Stomach (tissue), 19 donors: ENCODE measurements at places on chromosomes 7 and 10.

DNA sequence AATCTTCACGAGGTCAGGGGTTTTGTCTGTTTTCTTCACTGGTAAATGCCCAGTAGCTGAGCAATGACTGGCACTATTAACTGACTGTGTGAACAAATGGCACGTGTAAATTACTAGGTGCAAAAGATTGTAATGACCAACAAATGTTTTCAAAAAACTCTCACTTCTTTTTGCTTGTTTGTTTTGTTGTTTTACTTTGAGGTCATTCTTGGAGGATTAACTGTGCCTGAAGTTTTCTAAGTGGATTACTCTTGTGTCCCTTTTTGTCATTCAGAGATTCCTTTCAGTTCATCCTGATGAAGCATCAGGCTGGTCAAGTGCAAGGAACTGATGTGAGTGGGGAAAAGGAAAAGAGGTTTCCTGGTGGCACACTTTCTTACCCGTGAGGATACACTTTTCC is 74.4 kb upstream of the PPP1R3C start:
- no peak for DNase-seq

DNA sequence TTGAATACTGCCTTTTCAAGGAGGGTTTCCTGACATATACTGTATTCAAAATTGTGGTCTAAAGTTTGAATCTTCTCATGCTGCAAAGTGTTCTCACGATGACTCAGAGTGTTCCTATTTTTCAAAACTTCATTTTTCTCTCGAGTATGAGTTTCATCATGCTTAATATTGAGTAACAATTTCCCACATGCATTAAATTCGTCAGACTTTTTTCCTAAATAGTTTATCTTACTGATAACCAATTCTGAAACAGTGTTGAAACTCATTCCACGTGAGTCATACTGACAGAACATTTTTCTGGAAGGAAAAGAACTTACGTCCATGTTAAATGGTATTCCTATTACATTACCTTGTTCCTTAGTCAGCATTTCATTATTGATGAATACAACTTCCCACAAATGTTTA is 44.1 kb downstream of the ZNF33B start:
- no peak for DNase-seq

DNA sequence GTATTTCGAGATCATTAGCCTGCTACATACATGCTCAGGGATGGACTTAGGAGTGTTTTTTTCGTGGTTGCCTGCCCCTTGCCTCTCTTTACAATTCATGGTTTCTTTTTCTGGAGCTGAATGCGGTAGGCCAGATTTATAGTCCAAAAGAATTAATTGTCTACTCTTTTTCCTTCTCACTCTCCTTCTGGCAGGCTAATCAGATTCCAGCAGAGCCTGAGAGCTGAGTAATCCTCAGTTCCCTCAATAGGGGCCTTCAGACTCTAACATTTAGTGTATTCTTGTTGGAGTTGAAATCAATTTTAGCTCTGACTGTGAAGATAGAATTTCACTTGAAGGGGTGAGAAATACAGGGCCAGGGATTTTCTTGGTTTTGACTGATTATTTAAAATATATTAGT is 16.4 kb downstream of the SORCS3 start:
- peak; percentile 24 for DNase-seq

- DNase-seq = no peak
Observed at GRCh38 chr7:157013101-157013500, 2.6 kb upstream of the MNX1 start.

- DNase-seq = no peak
Observed at GRCh38 chr10:70756700-70757360, 28.3 kb downstream of the TBATA start.

GRCh38 chr7:121039510-121039822 is 51.0 kb downstream of the CPED1 start:
- DNase-seq = no peak

DNA sequence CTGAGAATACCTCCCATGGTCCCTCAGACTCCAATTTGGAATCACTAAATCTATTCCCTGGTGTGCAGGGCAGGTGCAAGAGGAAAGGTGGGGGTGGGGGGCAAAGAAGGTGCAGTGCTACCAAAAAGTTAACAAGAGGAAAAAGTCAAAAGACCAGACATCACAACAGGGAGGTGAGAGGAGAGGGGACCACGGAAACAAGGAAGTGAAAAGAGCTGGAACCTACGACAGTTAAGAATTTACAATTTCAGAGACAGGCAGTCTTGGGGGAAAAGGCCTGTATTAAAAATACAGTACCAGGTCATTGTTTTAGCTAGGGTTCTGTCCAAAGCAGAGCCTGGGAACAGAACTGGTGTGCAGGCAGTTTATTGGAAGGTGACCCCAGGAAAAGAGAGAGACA is 14.6 kb downstream of the ITGB1 start:
- no peak for DNase-seq

DNA sequence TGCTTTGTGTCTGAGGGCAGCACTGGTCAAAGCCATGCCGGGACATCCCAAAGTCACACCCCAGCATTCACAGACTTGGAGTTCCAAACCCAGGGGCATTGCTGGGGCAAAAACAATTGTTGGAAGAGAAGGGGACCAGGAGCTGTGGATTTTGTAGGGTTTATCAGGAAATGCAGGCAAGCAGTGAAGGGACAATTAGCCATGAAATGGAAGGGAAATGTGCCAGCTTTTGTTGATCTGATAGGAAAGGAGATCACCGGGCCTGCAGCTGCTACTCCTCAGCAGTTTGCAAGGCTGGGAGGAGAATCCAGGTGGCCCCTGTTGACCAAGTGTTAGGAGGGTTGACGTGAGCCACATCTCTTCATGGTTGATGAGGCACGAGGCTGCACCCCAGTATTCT is 2.5 kb upstream of the BRI3 start:
- DNase-seq = no peak

DNA sequence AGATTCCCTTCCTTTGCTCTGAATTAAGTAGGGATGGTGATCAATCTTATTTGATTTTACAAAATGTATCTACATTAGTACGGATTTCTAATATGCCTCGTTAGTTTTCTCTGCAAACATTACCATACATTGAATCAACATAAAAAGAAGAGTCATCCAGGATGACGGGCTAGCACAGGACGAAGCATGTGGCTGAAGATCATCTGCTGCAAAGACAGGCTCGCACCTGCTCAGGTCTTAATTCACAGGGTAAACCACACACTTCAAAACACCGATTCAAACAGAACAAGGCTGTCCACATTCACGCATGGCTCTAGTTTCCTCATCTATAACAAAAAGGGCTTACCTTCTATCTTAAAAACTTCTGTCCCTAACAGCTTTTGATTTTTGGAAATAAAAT is 323.0 kb downstream of the PARD3 start:
- DNase-seq = no peak

DNA sequence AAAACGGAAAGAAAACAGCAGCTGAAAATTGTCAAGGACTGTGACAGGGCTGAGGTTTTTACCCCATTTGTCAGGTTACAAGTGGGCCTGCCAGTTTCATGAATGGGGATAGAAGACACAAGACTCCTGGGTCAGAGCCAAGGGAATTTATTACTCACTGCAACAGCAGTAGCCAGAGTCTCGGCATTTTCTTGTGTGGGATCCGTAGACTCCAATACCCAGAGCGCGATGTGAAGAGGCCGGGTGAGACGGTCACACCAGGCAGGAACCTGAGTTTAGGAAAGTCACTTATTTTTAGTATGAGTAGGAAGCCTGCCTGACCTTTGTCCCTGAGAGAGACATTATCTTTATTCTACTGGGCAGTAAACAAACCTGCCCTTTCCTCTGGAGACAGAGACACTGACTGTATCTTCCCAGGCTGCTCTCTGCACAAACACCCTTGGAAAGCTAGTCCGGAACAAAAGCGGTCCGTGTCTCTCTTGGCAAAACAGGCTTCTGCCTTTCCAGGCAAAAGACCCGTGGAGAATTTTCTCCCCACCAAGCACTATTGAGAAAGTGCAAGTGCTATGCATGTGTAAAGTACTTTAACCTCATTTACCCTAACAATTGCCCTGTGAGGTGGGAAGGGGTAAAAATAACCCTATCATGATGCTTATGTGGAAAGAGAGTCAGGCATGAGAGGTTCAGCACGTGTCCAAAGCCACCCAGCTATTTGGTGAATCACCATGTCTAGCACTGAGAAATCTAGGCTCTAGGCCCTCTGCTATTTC is 58.4 kb downstream of the JCAD start:
- DNase-seq = no peak

- DNase-seq = no peak
Observed at GRCh38 chr10:43384252-43385221, 13.1 kb downstream of the FXYD4 start.

- DNase-seq = peak; percentile 4
Observed at GRCh38 chr7:106644999-106645398, 16.0 kb downstream of the CCDC71L start.

GRCh38 chr7:67858931-67859330 is 862.3 kb downstream of the TYW1 start:
- no peak for DNase-seq

- DNase-seq = no peak
Observed at GRCh38 chr7:124908259-124908658, 21.4 kb downstream of the POT1 start.

- peak; percentile 8 for DNase-seq
Observed at GRCh38 chr7:103988468-103989199, 824 bp downstream of the RELN start.

- DNase-seq = no peak
Observed at GRCh38 chr10:72206511-72207229, 9.1 kb upstream of the ANAPC16 start.

DNA sequence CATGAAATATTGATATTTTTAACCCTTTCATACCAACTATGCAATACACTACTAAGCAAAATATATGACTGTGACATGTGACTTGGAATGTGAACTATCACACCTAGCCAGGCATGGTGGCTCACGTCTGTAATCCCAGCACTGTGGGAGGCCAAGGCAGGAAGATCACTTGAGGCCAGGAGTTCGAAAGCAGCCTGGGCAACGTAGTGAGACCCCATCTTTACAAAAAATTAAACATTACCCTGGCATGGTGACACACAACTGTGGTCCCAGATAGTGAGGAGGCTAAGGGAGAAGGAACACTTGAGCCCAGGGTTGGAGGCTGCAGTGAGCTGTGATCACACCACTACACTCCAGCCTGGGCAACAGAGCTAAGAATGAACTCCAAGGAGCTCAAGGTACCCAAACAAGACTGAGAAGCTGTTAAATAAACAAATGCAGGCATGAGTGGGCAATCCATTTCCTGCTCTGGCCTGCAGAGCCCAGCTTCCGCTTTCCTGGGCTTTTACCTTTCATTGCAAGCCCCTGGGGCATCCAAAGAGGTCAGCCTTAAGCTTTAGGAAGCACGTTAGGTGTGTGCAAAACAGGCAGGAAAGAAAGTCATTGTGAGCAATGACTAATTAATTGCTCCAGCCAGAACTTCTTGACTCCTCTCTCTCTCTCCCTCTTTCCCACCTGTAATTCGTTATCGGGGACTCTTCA is 162.1 kb upstream of the FOXK1 start:
- DNase-seq = no peak

GRCh38 chr7:110568388-110568787 is 522.5 kb upstream of the LRRN3 start:
- no peak for DNase-seq

GRCh38 chr10:84540022-84540616 is 211.7 kb downstream of the CCSER2 start:
- no peak for DNase-seq

DNA sequence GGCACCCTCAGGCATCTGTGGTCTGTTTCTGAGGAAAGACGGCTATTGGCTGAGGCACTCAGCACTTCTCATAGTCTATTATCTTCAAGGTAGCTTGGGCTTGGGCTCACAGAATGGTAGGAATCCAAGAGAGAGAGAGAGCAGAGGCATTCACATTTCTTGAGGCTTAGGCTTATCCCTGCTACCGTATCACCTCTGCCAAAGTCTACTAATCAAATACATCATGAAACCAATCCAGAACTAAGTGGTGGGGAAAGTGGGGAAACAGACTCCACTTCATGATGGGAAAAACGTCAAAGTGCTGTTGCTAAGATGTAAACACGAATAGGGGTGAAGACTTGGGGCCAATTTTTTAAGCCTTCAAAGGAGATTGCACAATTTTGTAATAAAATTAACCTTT is 271.1 kb upstream of the SEMA3D start:
- no peak for DNase-seq

- no peak for DNase-seq
Observed at GRCh38 chr10:63757067-63757466, 235.9 kb downstream of the REEP3 start.

DNA sequence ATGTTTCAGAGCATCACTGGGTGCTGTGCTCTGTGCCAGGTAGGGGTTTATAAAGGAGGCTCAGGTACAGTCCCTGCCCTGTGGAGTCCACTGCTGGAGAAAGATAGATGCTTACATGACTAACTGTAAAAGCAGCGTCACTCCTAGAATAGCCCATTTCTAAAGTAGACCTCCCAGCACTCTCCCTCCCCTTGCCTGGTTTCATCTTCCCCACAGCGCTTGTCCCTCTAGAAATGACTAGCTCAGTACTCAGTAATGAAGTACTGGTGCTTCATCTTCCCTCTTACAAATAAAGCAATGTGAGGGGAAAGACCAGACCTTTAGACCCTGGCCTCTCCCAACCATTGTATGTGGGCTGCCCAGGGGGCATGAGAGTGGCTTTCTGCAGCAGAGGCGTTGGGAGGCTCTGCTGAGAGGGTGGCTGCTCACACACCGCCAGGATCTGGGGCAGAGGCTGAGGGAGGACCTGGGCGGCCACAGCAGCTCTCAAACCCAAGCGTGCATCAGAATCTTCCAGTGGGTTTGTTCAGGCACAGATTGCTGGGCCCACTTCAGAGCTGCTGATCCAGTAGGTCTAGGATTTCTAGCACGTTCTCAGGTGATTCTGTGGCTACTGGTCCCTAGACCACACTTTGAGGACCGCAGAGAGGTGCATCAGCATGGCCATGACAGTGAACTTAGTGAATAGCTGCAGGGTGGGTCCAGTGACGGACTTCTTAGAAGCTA is 110.3 kb upstream of the ANLN start:
- no peak for DNase-seq

DNA sequence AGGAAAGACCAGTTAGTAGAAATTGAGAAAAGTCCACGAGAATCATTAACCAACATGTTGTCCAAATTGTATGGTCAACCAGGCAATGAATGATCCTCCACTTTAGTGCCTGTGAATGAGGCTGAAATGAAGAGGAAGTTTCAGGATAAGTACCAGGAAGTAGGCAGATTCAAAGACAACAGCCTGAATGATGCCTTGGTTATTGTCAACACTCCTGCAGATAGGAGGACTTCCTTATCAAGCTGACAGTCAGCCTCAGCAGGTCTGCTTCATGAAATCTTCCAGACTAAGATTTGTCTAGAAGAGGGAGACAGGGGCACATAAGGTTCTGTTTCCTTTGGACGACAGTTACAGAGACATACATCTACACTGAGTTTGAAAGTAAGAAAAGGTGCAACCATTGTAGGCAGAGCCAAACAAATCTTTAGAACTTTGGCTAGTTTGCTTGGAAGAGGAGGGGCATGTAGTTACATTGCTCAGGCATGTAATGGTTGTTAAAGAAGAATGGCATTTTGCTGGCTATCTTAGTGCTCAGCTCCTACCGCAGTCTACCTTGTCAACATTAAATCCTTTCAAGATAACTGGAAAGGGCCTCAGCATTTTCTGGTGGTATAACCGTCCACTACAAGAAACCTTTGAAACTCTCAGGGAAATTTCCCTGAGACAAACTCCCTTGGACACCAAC is 81.4 kb downstream of the ABI1 start:
- DNase-seq = no peak

- DNase-seq = no peak
Observed at GRCh38 chr7:30922596-30922995, 10.9 kb downstream of the AQP1 start.
